ENCODE measurements at places on chromosomes 7 and 10. TPM values are rescaled to one million over a fixed set of nuclear protein-coding genes. Genes with fewer than 3 reads are reported as not detected.

Gene SCART1
- total RNA-seq: 2.2 TPM

Gene HMX3
- total RNA-seq: not detected

Gene GPR37
- 14.7 TPM for total RNA-seq

Gene PDZD7
- 0.39 TPM for total RNA-seq

Gene TAS2R3
- 4.2 TPM for total RNA-seq

Gene CYP2C19
- total RNA-seq: 0.54 TPM

Gene HOGA1
- 1.3 TPM for total RNA-seq

Gene PDE6C
- total RNA-seq: not detected

Gene HOXA7
- 0.85 TPM for total RNA-seq

Gene DNAAF5
- total RNA-seq: 24.9 TPM

Gene SLC18A3
- not detected for total RNA-seq

Gene IFIT5
- total RNA-seq: 26.8 TPM

Gene AOC1
- not detected for total RNA-seq

Gene TMEM26
- not detected for total RNA-seq

Gene PPP1R17
- not detected for total RNA-seq

Gene SPOCK2
- 6.8 TPM for total RNA-seq

Gene PDE1C
- total RNA-seq: 17.2 TPM

Gene ACBD7
- total RNA-seq: not detected

Gene ZC3HAV1L
- 7.3 TPM for total RNA-seq

Gene LLCFC1
- total RNA-seq: not detected

Gene C10orf67
- not detected for total RNA-seq

Gene LIPJ
- 0.13 TPM for total RNA-seq

Gene PYROXD2
- total RNA-seq: 18.5 TPM

Gene TBX20
- 0.54 TPM for total RNA-seq

Gene TDRD1
- not detected for total RNA-seq

Gene MARVELD1
- total RNA-seq: 126 TPM

Gene MYL7
- total RNA-seq: not detected

Gene XRCC2
- 0.54 TPM for total RNA-seq

Gene CYP3A7
- total RNA-seq: not detected

Gene TNPO3
- 34.6 TPM for total RNA-seq

Gene RPEL1
- not detected for total RNA-seq

Gene GIMAP4
- total RNA-seq: 24.4 TPM

Gene BLNK
- total RNA-seq: 0.27 TPM

Gene KCP
- total RNA-seq: not detected

Gene KMT2C
- 63.0 TPM for total RNA-seq

Gene AQP1
- total RNA-seq: 589 TPM

Gene KEL
- not detected for total RNA-seq

Gene LRRC18
- total RNA-seq: not detected

Gene PIK3AP1
- 15.5 TPM for total RNA-seq

Gene OR2A12
- not detected for total RNA-seq

Gene AASS
- 33.0 TPM for total RNA-seq

Gene CLEC2L
- total RNA-seq: not detected

Gene ARL3
- total RNA-seq: 8.6 TPM

Gene SLC39A12
- total RNA-seq: not detected

Gene KLF14
- total RNA-seq: not detected

Gene IQUB
- 18.5 TPM for total RNA-seq

Gene HTRA1
- 107 TPM for total RNA-seq

Gene ARMH3
- total RNA-seq: 13.1 TPM

Gene ARMC3
- not detected for total RNA-seq

Gene PRR15
- 0.35 TPM for total RNA-seq

Gene RSPH10B2
- total RNA-seq: 0.15 TPM

Gene MRC1
- 88.6 TPM for total RNA-seq

Gene MEIG1
- not detected for total RNA-seq

Gene ITPRIP
- total RNA-seq: 18.1 TPM

Gene TAC1
- total RNA-seq: 3.0 TPM

Gene TLX1
- total RNA-seq: not detected

Gene NOM1
- 16.8 TPM for total RNA-seq

Gene LOXL4
- total RNA-seq: 20.7 TPM

Gene ERCC6
- total RNA-seq: 9.6 TPM

Measured in gastroesophageal sphincter (tissue), 4 donors.